HCEC 1CT (cell line): ENCODE measurements at places on chromosomes 11 and 22.

DNA sequence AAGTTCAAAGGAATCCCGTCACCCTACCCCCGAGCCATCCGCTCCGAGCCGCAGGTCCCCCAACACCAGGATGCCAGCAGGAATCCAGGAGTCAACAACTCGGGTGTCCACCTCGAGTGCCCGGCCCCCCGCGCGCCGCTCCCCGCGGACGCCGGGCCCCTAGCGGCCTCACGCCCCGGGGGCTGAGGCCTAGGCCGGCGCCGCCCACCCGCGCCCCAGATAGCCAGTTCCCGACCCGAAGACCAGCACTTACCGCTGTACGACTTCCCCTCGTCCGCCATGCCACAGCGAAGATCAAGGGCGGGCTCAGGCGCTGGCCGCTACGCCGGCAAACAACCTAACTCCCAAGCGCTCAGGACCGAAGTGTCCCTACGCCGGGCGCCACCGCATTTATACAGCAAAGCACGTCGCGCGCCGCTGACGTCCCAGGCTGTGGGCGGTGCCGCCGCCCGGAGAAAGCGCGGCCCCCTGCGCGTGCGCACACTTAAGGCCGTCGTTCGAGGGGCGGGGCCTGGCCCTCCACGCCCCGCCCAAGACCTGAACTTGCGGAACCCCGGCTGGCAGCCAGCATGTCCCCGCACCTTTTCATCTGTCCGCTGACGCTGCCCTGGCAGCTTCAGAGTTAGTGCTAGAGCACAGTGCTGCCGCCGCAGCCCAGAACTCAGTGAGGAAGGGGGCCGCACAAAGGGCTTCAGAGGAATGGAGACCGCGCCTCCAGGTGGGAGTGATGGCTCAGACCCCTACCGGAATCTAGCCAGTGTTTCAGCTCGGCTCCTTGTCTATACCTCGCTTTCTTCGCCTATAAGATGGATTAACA is at the start of gene NXF1:
TSS of gene NXF1 (minus strand) at position 365 of the 817 bp plus-strand sequence. CDS start at position 281, 84 bp downstream.
- peak; percentile 90 for DNase-seq

GRCh38 chr11:25733777-25734176 is 598.2 kb upstream of the ANO3 start:
- DNase-seq: peak; percentile 4

DNA sequence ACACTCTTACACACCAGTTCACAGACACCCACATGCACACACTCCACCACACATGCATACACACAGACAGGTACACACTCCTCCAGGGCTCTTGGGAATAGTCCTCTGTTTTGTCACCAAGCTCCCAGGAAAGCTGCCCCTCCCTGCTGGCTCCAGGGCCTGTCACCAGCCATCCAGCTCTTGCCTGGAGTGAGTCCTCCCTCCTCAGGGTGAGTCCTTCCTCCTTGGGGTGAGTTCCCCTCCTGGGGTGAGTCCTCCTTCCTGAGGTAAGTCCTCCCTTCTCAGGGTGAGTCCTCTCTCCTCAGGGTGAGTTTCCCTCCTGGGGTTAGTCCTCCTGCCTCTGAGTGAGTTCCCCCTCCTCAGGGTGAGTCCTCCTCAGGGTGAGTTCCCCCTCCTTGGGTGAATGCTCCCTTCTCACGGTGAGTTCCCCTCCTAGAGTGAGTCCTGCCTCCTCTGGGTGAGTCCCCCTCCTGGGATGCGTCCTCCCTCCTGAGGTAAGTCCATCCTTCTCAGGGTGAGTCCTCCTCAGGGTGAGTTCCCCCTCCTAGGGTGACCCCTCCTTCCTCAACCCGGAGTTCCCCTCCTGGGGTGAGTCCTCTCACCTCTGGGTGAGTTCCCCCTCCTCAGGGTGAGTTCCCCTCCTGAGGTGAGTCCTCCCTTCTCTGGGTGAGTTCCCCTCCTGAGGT is 100.6 kb upstream of the FGF3 start:
- no peak for DNase-seq

DNA sequence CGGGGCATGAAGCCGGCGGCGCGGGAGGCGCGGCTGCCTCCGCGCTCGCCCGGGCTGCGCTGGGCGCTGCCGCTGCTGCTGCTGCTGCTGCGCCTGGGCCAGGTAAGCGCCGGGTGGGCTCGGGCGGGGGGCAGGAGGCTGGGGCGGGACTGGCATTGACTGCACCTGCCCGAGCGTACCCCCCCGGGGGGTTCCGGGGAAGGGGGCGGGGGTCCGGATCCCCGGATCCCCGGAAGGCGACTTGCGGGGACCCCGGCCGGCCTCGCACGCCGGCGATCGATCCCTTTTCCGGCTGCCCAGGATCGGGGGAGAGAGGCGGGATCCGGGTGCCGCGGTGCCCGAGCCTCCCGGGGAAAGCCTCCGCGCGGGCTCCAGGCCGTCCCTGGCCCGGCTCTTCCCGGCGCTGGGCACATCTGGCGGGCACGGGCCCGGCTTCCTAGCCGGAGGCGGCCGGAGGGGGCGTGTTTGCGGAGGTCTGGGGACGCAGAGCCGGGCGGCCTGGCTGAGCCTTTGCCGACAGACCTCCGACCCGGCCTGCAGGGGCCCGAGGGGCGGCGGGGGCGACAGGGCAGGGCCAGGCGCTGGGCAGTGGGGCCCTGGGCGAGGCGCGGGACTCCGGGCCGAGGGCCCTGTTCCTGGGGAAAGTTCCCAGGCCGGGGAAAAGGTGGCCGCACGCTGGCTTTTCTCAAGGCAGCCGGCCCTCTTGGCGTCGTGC is 705 bp downstream of the PTPRJ start:
- peak; percentile 43 for DNase-seq

DNA sequence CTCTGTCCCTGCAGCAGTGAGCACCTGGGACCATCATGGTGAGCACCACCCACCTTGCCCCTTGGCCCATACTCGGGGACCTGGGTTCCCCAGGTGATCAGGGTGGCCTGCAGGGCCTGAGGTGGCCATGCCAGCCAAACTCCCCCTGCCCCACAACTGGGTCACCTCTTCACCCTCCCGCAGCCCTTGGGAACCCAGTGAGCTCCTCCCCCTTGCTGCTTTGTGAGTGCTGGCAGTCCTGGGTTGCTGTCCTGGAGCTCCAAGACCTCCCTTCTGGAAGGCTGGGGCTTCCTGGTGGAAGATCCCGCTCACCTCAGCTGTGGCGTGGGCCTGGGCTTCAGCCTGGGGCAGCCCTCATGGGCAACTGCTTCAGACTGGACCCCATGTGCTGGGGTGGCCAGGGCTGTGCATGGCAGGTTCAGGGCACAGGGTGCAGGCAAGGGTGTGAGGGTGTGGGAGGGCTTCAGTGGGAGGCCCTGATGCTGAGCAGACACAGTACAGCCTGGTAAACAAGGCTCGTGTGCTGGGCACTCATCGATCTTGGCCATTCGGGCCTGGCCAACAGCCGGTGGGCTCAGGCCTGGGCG is 57.6 kb downstream of the RTN4R start:
- no peak for DNase-seq

DNA sequence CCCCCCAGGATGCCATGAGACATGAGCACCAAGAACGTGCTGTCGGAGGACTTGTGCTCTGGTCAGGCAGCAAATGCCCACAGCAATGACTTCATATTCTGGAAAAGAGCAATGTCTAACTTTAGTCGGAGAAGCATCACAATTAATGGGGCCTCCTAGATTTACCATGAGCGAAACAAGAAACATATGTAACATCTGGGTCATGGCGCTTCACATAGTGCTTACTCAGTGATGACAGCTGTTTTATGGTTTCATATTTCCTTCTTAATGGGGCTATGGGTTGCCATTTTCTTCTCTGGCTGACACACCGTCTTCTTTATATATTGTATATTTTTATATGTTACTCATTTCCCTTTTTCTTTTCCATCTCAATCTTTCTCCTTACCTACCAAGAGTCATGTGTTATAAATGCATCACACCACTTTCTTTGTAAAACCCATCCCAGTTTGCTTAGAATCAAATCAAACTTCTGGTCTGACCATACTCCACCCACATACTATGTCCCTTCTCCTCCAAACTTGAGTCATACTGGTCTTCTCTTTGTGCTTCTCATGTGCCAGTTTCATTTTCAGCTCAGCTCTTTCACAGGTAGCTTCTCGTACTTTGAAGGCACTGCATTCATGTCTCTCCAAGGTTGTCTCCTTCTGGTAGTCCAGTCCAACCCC is 9.4 kb upstream of the CASP12 start:
- DNase-seq: peak; percentile 67

- no peak for DNase-seq
Observed at GRCh38 chr11:107849790-107850189, 8.8 kb downstream of the SLC35F2 start.

- no peak for DNase-seq
Observed at GRCh38 chr11:1919391-1920127, at the start of gene TNNT3. Gene TNNT3, plus strand, starts transcription at chr11:1919703. Its CDS starts 3,172 bp downstream, at chr11:1922875.

GRCh38 chr11:115644856-115645255 is 140.6 kb upstream of the CADM1 start:
- no peak for DNase-seq

DNA sequence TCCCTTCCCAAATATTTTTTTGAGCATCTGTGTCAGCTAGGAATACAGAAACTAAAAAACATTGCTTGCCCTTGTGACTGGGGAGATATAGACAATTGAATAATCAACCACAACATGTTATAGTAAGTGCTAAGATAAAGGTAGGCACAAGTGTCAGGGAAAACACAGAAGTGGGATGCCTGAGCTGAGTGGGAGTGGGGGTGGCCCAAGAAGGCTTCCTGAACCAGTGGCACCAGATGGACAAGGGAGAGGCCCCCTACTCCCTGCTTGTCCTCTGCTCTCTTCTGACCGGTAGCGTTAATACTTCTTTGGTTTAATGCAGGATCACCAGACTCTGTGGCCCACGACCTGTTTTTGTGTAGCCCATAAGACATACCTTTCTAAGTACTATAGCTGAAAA is 48.8 kb downstream of the PACS1 start:
- DNase-seq: no peak

GRCh38 chr11:46381048-46381818 is at the start of gene MDK:
Gene MDK, plus strand, starts transcription at chr11:46381669. Its CDS starts 389 bp downstream, at chr11:46382058.
- DNase-seq: no peak

GRCh38 chr11:112294688-112295340 is 34.2 kb upstream of the PLET1 start:
- DNase-seq: no peak

- DNase-seq: no peak
Observed at GRCh38 chr11:94669023-94669422, 99.1 kb upstream of the AMOTL1 start.

GRCh38 chr22:20840646-20841371 is 17.8 kb downstream of the PI4KA start:
- DNase-seq: no peak

- peak; percentile 15 for DNase-seq
Observed at GRCh38 chr11:119206511-119207414, 624 bp downstream of the CBL start.

GRCh38 chr11:1049431-1049891 is 12.9 kb upstream of the MUC6 start:
- DNase-seq: no peak

GRCh38 chr11:66448523-66448922 is 9.9 kb upstream of the MRPL11 start:
- no peak for DNase-seq

DNA sequence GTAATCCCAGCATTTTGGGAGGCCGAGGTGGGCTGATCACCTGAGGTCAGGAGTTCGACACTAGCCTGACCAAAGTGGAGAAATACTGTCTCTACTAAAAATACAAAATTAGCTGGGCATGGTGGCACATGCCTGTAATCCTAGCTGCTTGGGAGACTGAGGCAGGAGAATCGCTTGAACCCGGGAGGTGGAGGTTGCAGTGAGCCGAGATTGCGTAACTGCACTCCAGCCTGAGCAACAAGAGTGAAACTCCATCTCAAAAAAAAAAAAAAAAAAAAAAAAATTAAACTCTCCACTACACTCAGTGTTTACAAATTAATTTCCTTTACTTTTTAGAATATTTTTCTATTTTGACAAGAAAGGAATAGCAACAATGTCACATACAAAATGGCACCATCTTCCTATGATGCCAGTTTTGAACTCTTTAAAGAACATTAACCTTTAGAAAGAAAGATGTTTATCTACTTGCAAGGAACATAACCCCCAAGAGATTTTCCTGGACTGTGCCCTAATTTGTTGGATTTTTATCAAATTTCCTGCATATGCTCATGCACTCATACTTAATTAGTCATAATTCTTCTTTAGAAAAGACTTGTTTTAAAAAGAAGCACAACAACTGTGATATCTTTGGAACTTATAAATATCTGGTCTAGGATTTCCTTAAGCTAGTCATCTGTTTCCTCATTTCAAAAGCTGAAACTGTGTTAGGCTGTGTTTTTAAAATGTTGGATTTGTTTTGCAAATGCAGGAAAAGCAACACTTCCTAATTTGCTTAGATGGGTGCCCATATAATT is 22.6 kb upstream of the HIPK3 start:
- no peak for DNase-seq
